ENCODE measurements at places on chromosomes 16 and 17.
A peak's percentile ranks its signal among the peaks of the same experiment; 100 is the strongest.

DNA sequence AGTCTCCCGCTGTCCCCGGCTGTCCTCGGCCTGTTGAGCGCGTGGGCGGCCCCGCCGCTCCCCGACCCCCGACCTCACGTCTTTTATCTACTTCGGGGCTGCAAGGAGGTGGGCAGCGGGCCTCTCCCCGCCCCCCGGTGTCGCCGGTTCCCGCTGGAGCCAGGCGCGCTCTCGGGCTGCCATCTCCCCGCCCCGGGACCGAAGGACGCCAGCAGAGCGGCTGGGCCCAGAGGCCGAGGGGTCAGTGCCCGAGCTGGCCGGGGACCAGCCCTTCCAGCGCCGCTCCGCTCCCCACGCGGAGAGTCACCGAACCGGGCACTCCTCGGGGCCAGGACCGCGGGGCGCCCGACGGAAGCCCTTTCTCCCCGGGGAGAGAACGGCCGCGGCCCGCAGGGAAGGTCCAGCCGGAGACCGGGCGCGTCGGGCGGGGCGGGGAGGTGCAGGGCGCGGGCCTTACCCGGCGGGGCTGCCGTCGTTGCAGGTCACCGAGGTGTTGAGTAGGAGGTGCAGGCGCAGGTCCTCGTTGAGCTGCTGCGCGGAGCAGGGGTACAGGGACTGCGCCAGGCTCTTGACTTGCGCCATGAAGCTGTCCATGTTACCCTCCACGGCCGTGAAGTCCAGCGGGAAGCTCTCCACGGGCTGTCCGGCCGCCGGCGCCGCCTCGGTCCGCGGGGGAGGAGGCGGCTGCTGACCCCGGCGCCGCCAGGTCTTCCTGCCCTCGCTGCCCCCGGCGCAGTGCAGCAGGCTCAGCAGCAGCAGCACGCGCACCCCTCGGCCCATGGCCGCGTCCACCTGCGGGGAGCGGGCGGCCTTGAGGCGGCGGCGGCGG lies 643 bp downstream of the NOTUM start:
- peaks cover 9% of the 10 kb centered on the region for H3K4me1 ChIP-seq
- H3K27ac ChIP-seq = no peak overlapping the region
- H3K36me3 ChIP-seq = no peaks in the 10 kb centered on the region
- H3K27me3 ChIP-seq = peaks cover 41% of the 10 kb centered on the region
- H3K4me3 ChIP-seq = peak overlapping the region; percentile 47

GRCh38 chr16:50671644-50672260 lies 9.4 kb downstream of the SNX20 start:
- H3K4me1 ChIP-seq = peaks cover 2% of the 10 kb centered on the region
- peaks cover 1% of the 10 kb centered on the region for H3K36me3 ChIP-seq

- no peak overlapping the region for H3K4me3 ChIP-seq
- H3K27ac ChIP-seq = no peak overlapping the region
- peaks cover 33% of the 10 kb centered on the region for H3K4me1 ChIP-seq
- no peak for DNase-seq
These were observed 7.7 kb downstream of the MXRA7 start for GRCh38 chr17:76702941-76703637.

DNA sequence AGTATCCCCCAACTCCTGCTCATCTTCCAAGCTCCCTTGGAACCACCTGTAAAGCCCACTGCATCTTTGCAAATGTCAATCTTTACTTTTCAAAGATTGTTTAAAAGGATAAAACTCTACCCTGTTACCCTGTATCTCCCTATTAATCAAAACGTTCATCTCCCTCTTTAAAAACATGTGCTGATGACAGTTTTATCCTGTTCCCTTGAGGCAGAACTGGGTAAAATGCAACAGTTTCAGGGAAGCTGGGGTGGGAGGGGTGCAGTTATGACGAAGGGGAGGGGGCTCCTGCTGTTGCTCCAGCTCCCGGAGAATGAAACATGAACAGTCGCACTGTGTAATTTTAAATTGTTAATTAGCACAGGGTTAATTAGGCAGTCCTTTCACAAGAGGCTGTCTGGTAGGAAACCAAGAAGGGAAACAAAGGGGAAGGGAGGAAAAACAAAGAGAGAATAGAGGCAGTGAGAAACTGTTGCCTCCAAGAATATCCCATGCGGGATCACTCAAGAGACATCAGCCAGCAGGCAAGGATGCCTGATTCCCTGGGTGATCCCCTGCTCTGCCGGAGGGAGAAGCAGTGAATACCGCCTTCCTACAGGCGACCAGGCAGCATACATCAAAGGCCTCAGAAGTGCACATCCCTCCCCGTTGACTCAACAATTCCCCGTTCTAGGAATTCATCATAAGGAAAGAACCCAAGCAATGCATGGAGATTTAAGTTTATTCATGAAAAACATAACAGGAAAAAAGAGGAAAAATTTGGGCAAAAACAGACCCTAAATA lies 84.2 kb downstream of the ZFHX3 start:
- H3K4me3 ChIP-seq = no peak overlapping the region
- DNase-seq = no peak
- H3K27ac ChIP-seq = no peak overlapping the region
- no peaks in the 10 kb centered on the region for H3K27me3 ChIP-seq
- H3K4me1 ChIP-seq = no peaks in the 10 kb centered on the region

DNA sequence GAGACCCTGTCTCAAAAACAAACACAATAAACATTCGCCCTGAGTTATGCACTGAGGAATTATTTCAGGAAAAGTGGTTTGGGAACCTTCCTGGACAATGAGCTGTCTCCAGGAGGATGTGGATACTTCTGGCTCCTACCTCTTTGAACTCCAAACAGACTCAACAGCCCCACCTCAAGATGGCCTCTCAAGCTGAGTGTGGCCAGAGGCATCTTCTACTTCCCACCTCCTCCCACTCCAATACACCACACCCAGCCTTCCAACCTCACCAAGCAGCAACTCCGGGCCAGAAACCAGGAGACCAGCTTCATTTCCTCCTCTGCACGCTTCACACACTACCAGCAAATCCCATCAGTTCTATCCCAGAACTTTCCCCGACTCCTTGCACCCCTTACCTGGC lies 11.6 kb downstream of the HBQ1 start:
- H3K36me3 ChIP-seq = peaks cover 94% of the 10 kb centered on the region
- DNase-seq = no peak
- H3K27me3 ChIP-seq = no peaks in the 10 kb centered on the region
- H3K4me1 ChIP-seq = no peaks in the 10 kb centered on the region

GRCh38 chr17:59456428-59456827 lies 109.0 kb upstream of the DHX40 start:
- DNase-seq = no peak
- no peak overlapping the region for H3K27ac ChIP-seq
- no peak overlapping the region for H3K4me3 ChIP-seq
- H3K27me3 ChIP-seq = no peaks in the 10 kb centered on the region
- no peaks in the 10 kb centered on the region for H3K4me1 ChIP-seq

DNA sequence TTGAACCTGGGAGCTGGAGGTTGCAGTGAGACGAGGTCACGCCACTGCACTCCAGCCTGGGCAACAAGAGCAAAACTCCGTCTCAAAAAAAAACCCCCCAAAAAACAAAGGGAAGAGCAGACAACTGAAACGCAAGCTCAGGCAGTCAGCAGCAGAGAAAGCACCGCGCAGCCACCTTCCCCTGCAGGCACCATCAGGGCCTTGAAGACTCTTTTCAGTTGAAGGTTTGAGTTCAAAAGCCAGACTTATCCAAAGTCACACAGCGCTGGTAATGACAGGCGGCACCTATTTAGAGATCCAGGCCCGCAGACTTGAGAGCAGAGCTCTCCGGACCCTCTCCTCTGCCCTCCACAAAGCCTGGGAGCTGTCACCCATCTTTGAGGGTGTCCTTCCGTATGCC lies 11.1 kb downstream of the ZBTB4 start:
- no peak overlapping the region for H3K4me3 ChIP-seq
- DNase-seq = no peak
- H3K4me1 ChIP-seq = peaks cover 17% of the 10 kb centered on the region
- H3K27ac ChIP-seq = no peak overlapping the region

- H3K36me3 ChIP-seq = no peaks in the 10 kb centered on the region
- no peaks in the 10 kb centered on the region for H3K27me3 ChIP-seq
- H3K4me1 ChIP-seq = no peaks in the 10 kb centered on the region
- no peak overlapping the region for H3K4me3 ChIP-seq
- DNase-seq = no peak
- H3K27ac ChIP-seq = no peak overlapping the region
These were observed 183.0 kb downstream of the PRKCA start for GRCh38 chr17:66485309-66485947.

DNA sequence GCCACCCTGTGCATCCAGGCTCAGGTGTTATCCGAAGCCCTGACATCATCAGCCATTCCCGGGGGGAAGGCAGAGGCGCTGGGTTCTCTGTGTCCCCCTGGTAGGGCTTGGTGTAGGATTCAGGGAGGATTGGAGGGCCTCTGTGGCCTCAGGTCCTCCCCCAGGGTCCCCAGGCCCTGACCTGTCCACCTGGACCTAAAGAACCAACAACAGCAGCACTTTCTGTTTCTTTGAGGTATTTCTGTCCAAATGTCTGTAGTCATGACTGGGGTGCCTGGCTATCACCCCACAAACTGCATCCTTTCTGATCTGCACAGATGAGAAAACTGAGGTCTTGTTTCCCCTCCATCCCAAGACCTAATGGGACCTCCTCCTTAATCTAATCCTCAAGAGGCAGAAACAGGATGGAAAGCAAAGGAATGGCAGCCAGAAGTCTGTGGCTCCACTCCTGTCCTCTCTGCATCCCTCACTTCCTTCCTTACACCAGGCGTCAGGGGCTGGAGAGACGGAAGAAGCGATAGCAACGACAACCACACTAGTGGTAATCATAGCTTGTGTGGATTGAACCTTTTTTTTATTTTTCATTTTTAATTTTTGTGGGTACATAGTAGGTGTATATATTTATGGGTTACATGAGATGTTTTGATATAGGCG lies 11.8 kb downstream of the NLRC5 start:
- H3K4me1 ChIP-seq = peaks cover 22% of the 10 kb centered on the region
- H3K36me3 ChIP-seq = peaks cover 8% of the 10 kb centered on the region
- no peaks in the 10 kb centered on the region for H3K27me3 ChIP-seq
- DNase-seq = no peak

DNA sequence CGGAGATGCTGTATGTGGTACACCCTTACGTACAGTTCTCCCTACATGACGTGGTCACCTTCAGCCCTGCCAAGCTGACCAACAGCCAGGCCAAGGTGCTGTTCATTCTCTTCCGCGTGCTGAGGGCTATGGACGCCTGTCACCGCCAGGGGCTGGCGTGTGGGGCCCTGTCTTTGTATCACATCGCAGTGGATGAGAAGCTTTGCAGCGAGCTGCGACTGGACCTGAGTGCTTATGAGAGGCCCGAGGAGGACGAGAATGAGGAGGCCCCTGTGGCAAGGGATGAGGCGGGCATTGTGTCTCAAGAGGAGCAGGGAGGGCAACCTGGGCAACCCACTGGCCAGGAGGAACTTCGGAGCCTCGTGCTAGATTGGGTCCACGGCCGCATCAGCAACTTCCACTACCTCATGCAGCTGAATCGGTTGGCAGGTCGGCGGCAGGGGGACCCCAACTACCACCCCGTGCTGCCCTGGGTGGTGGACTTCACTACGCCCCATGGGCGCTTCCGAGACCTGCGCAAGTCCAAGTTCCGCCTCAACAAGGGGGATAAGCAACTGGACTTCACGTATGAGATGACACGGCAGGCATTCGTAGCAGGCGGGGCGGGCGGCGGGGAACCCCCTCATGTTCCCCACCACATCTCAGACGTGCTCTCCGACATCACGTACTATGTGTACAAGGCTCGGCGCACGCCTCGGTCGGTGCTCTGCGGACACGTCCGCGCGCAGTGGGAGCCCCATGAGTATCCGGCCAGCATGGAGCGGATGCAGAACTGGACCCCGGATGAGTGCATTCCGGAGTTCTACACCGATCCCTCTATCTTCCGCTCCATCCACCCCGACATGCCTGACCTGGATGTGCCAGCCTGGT lies 1.4 kb downstream of the WDR81 start:
- H3K4me3 ChIP-seq = peak overlapping the region; percentile 82
- no peak for DNase-seq
- no peaks in the 10 kb centered on the region for H3K27me3 ChIP-seq

GRCh38 chr16:57144027-57144426 lies 41.8 kb downstream of the PSME3IP1 start:
- H3K4me1 ChIP-seq = peaks cover 72% of the 10 kb centered on the region
- H3K36me3 ChIP-seq = no peaks in the 10 kb centered on the region
- H3K27ac ChIP-seq = peak overlapping the region; percentile 28
- DNase-seq = no peak
- H3K27me3 ChIP-seq = no peaks in the 10 kb centered on the region

GRCh38 chr17:44909681-44910144 lies 5.6 kb downstream of the GFAP start:
- peaks cover 6% of the 10 kb centered on the region for H3K4me1 ChIP-seq
- no peak overlapping the region for H3K4me3 ChIP-seq
- no peaks in the 10 kb centered on the region for H3K36me3 ChIP-seq
- no peak overlapping the region for H3K27ac ChIP-seq
- H3K27me3 ChIP-seq = peaks cover 16% of the 10 kb centered on the region

DNA sequence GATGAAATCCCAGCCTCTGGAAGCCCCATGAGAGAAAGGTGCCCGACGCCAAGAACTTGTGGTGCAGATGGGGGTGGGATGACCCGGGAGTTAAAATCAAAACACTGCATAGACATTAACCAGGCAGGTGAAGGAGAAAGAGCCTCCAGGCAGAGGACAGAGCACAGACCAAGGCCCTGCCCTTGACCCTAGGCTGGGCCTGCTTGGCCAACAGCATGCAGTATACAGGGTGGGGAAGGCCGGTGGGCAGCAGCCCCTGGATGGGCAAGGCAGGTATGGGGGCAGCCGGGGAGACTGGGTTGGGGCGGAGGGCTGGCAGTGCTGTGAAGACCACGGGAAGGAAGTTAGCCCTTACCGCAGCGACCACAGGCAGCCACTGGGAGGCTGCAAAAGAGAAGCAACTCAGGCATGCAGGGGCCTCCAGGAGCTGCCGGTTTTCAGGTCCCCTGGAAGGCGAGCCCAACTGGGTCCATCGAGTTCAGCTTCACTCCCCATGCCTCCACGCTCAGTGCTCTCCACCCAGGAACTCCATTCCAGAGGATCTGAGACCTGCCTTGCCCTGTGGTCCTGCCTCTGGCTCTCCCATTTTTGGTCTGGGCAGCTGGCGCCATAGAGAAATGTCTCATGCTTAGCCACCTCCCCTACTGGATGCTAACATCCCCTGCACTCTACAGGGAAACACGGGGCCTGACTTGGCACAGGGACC lies 81.2 kb downstream of the C16orf95 start:
- peaks cover 8% of the 10 kb centered on the region for H3K27me3 ChIP-seq
- no peak overlapping the region for H3K4me3 ChIP-seq
- H3K4me1 ChIP-seq = no peaks in the 10 kb centered on the region
- H3K27ac ChIP-seq = no peak overlapping the region

DNA sequence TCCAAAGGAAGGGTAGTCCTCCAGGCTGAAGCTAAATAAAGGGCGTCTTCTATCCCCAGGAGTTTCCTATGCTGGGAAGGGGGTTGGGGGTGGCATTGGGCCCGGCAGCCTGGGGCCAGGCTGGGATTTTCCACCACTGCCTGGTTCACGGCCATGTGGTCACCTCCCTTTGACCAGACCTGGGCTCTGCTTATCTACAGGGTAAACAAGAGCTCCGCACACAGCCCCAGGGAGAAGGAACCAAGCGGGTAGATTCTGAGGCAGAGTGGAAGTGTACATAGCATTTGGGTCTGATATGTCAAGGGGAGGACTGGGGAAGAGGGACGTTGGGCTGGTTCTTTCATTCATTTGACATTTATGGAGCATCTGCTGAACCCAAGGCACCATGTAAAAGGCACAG lies 27.2 kb upstream of the TMEM220 start:
- no peaks in the 10 kb centered on the region for H3K27me3 ChIP-seq
- H3K27ac ChIP-seq = no peak overlapping the region
- H3K36me3 ChIP-seq = no peaks in the 10 kb centered on the region
- no peak overlapping the region for H3K4me3 ChIP-seq
- no peak for DNase-seq
- no peaks in the 10 kb centered on the region for H3K4me1 ChIP-seq

Measured in upper lobe of right lung (tissue), 1 donor.